Femur (tissue), 1 donor: ENCODE measurements at places on chromosomes 13 and 19.

- DNase-seq: no peak
Measured at GRCh38 chr13:23901365-23901764, 4.1 kb upstream of the C1QTNF9B start.

DNA sequence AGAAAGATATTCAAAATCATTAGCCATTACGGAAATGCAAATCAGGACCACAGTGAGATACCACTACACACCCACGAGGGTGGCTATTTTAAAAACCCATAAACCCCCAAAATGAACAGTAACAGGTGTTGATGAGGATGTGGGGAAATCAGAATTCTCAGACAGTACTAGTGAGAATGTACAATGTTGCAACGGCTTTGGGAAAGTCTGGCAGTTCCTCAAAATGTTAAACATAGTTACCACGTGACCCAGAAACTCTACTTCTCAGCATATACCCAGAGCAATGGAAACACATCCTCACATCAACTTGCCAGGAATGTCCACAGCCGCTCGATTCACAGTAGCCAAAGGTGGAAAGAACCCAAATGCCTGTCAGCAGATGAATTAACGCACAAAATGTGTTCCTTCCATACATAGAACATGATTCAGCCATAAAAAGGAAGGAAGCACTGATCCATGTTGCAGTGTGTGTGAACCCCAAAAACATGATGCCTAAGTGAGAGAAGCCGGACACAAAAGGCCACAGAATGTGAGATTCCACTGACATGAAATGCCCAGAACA lies 7.0 kb downstream of the PLVAP start:
- DNase-seq: no peak

- DNase-seq: no peak
Measured at GRCh38 chr13:102960959-102961358, 105.3 kb downstream of the SLC10A2 start.

DNA sequence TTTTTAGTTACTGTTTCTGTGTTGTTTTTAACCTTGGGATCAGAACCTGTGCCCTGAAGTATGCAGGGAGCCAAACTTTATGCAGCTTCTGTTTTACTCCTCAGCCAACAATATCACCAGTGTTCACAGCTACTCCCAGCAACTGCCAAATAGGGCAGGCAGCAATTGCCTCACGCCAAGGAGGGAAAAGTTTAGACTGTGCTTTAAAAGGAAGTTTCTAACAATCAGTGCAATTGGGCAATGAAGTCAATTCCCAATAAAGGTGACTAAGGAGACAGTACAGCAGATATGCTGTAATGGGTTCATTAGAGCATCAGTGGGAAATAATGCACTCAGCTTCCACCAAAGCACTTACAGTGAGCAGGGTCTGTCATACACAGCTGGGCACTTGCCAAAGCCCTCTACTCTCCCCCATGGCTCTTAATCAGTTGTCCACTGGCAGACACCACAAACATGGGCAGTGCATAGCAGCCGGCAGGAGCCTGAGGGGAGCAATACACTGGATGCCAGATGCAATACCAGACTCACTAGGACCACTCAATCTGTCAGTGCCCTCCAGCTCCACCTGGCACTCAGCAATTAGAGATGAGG lies 19.3 kb downstream of the ENOX1 start:
- DNase-seq: peak; percentile 44

DNA sequence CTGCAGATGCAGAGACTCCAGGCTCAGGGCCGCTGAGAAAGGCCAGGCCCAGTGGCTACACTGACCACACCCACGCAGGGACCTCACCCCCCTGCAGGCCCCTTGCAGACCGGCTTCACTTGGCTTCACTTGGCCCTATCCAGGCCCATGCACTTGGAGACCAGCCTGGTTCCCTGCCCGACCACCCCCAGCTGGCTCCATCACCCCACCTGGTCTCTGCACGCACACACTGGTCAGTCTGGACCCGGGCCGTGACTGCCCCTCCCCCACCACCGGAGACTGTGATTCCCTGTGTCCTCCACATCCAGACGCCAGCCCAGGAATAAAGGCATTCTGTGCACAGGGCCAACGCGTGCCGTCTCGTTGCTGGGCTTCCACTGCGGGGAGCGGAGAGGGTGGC lies 4.9 kb upstream of the EBI3 start:
- DNase-seq: no peak

GRCh38 chr19:30651066-30651465 lies 278.9 kb downstream of the ZNF536 start:
- no peak for DNase-seq

GRCh38 chr19:49580264-49581006 lies at the start of gene NOSIP:
Gene NOSIP, minus strand, starts transcription at chr19:49580556. Its CDS starts 19,865 bp downstream, at chr19:49560691.
- peak; percentile 97 for DNase-seq

- peak; percentile 66 for DNase-seq
Measured at GRCh38 chr19:4007836-4008539, 452 bp downstream of the PIAS4 start.

- DNase-seq: no peak
Measured at GRCh38 chr13:99370481-99371275, 63.5 kb upstream of the GPR183 start.

DNA sequence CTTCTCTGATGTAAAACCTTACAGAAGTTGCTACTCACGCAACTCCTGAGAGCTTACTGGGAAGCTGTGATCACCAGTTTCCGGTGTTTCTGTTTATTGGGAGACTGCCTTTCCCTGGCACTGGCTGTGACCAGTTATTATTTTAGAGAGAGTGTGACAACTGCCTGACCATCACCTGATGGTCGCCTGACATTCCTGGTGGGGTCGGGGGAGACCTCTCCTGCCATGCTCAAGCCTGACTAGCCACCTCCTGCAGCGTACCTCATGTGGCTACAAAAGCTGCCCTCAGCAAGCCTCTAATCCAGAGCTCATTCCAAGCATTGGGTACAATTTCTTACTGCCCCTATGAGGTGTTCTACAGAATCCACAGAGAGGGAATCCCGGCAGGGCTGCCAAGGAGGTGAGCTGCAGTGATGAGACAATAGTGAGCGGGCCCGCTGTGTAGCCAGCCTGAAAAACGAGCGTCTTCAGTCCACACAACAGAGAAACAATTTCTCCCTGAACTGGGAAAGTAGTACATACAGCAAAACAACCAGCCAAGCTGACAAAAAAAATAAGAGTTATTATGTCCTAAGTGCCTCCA lies 28.7 kb downstream of the GJA3 start:
- no peak for DNase-seq

- DNase-seq: no peak
Measured at GRCh38 chr19:38079926-38080380, 144.1 kb downstream of the DPF1 start.

DNA sequence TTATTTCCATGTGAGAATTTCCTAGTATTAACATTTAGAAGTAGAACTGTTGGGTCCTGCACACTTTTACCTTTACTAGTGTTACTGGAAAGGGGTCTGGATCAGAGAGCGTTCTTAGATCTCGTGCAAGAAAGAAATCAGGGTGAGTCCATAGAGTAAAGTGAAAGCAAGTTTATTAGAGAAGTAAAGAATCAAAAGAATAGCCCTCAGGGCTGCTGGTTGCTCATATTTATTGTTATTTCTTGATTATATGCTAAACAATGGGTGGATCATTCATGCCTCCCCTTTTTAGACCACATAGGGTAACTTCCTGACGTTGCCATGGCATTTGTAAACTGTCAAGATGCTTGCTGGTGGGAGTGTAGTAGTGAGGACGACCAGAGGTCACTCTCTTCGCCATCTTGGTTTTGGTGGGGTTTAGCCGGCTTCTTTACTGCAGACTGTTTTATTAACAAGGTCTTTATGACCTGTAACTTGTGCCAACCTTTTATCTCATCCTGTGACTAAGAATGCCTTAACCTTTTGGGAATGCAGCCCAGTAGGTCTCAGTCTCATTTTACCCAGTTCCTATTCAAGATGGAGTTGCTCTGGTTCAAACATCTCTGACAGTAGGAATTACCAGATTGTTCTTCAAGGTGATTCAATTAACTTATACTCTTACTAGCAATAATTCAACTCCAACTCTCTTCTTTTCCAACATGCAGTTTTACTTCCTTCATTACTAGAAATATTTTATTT lies 27.4 kb downstream of the NDFIP2 start:
- no peak for DNase-seq

GRCh38 chr13:37295071-37295470 lies 189.6 kb upstream of the CSNK1A1L start:
- DNase-seq: peak; percentile 87

GRCh38 chr13:29857085-29857484 lies 6.7 kb upstream of the UBL3 start:
- DNase-seq: no peak

DNA sequence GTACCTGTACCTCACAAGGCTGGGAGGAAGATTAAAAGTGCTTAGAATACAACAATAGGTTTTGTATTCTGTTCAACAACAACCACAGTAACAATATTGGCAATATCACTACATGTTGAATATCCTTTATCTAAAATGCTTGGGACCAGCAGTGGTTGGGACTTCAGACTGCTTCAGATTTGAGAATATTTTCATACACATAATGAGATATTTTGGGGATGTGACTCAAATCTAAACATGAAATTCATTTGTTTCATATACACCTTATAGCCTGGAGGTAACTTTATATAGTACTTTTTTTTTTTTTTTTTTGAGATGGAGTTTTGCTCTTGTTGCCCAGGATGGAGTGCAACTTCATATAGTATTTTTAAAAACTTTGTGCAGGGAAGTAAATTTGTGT lies 73.9 kb downstream of the USP12 start:
- no peak for DNase-seq

DNA sequence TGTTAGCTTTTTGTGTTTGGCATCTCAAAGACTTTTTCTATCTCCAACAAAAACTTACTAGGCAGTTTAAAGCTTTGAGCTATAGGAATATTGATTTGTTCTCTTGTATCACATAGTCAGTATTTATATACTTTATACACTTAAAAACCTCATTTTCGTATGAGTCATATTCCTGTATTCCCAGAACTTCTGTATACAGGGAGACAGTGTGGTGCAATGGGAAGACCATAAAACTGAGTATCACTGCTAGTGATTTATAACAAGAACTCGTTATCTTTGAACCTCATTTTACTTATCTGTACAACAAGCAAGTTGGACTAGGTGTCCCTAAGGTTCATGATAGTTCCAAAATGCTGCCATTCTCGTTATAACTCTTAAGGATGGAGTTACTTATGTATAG lies 6.3 kb downstream of the GPR180 start:
- DNase-seq: no peak

DNA sequence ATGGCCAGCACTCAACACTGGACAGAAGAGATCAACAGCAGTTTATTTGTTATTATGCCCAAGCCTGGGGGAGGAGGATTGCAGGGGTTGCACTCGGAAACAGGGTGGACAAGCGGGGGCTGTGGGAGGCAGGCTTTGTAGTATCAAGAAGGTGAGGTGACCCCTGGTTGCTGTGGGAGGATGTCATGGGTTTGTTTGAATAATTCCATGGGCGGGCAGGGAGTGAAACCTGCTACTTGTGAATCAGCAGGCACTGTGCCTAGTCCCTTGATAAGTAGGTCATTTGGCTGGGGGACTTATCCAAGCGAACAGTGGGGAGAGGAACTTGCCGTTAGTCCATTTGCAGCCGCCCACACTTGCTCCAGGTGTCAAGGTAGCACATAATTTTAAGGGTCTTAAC lies 84.4 kb upstream of the KCTD15 start:
- DNase-seq: no peak

GRCh38 chr13:30502237-30502636 lies 36.5 kb upstream of the HMGB1 start:
- DNase-seq: no peak

- DNase-seq: no peak
Measured at GRCh38 chr13:64817691-64818090, 2412.4 kb downstream of the PCDH9 start.

DNA sequence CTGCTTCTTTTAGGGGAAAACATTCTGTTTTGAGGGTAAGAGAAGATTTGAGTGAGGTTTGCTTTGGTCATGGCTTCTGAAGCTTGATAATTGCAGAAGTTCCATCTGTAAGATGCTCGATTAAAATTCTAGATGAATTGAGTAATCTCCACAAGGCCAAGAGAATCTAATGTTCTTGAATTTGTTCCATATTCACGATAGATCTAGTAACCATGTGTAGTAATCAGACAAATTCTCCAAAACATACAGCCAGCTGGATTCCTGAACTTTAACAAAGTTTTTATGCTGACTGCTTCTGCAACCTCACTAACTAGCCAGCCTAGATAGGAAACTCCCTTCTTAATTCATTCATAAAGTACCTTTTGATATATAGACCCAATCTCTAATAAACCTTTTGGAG lies 92.7 kb downstream of the COL4A2 start:
- DNase-seq: no peak

GRCh38 chr19:10091895-10092641 lies 6.0 kb downstream of the SHFL start:
- no peak for DNase-seq

- DNase-seq: no peak
Measured at GRCh38 chr19:48458016-48458415, 2.6 kb downstream of the KCNJ14 start.

- DNase-seq: no peak
Measured at GRCh38 chr19:13085666-13086065, 17.0 kb downstream of the LYL1 start.

GRCh38 chr19:41929536-41930071 lies 1.4 kb upstream of the ERFL start:
- DNase-seq: no peak

DNA sequence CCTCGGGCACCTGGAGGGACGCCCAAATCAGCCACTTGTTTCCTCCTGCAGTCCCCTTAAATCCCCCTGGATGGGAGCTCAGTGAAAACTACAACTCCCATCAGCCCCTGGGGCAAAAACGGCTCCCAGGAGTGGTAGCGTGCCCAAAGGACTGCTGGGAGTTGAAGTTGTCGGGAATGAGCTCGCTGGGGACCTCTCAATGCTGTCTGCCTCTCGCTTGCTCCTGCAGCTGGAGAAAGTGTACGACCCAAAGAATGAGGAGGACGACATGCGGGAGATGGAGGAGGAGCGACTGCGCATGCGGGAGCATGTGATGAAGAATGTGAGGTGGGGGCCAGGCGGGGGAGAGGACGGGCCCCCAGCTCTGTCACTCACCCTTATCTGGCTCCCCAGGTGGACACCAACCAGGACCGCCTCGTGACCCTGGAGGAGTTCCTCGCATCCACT lies 14.7 kb upstream of the DHDH start:
- DNase-seq: no peak

- peak; percentile 78 for DNase-seq
Measured at GRCh38 chr19:2315818-2316353, 7.9 kb upstream of the LINGO3 start.

DNA sequence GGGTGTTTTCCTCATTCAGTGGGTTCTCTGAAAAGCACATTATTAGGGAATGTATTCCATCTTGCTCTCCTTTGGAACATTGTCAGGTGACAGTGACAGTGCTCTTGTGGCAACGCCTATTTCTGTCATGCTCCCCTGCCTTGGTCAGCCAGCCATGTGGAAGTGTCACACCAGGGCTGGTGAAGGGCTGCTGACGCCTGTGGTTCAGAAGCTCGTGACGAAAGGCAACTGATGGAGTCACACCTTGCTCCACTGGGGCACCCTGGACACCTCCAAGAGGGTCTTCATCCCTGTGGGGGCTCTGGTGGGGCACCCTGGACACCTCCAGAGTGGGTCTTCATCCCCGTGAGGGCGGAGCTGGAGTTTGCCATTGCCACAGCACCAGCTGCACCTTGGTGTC lies 68.9 kb upstream of the GPR183 start:
- no peak for DNase-seq

GRCh38 chr19:34084396-34085145 lies 87.7 kb upstream of the LSM14A start:
- DNase-seq: no peak
